ENCODE measurements at places on chromosomes 3 and 15.

- DNase-seq: no peak
These were observed 1.9 kb downstream of the UQCRC1 start for GRCh38 chr3:48607519-48607918.

DNA sequence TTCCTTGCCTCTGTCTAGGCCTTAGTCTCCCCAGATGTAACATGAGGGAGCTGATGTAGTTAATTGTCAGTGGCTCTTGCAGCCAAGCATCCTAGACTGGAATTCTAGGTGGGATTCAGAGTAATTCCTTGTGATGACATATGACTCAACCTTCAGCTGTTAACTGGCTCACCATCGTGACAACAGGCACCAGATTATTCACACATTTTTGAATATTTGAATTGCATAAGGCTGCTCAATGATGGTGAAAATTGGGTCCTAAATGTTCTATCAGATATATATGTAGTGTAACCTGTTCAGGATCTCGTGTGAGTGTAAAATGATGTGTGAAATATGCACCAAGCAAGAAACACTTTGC, 405.1 kb downstream of the LPP start:
- no peak for DNase-seq

GRCh38 chr15:33098094-33099058, 96.1 kb downstream of the FMN1 start:
- DNase-seq: no peak

GRCh38 chr3:30263238-30263924, 343.0 kb upstream of the TGFBR2 start:
- no peak for DNase-seq

DNA sequence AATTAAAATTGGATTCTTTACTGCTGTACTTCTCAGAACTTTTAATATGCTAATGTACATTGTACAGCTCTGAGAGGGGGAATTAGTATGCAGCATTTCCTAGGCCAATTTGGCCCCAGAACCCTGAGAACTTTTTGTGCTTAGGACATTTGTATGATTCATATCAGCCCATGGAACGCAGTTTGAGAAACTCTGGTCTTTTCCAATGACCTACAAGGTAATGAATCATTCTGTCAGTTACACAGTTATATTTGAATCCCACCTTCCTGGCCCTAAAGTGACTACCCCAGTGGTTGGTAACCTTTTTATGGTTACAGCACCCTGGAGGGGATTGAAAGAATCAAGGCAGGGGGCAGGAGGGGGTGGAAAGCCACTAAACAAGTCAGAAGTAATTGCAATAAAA, 25.6 kb upstream of the KBTBD12 start:
- no peak for DNase-seq

GRCh38 chr3:123042413-123042812, 14.8 kb upstream of the SEMA5B start:
- no peak for DNase-seq

DNA sequence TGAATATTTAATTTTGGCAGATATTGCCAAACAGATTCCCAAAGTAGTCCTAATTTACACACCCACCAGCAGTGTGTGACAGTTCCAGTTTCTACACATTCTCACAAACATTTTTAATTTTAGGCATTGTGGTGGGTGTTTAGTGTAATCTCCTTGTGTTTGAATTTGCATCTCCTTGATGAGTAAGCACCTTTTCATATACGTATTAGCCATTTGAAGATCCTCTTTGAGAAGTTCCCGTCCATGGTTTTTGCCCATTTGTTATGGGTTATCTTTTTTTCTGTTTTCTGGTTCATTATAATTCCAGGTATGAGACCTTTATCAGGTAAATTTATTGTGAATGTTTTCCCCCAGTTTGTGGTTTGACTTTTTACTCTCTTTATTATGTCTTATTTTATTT, 2.3 kb upstream of the TM4SF19 start:
- no peak for DNase-seq

- DNase-seq: no peak
These were observed 60.5 kb downstream of the KLF13 start for GRCh38 chr15:31387092-31387478.

- DNase-seq: no peak
These were observed 40.4 kb downstream of the LPP start for GRCh38 chr3:188194332-188194731.

DNA sequence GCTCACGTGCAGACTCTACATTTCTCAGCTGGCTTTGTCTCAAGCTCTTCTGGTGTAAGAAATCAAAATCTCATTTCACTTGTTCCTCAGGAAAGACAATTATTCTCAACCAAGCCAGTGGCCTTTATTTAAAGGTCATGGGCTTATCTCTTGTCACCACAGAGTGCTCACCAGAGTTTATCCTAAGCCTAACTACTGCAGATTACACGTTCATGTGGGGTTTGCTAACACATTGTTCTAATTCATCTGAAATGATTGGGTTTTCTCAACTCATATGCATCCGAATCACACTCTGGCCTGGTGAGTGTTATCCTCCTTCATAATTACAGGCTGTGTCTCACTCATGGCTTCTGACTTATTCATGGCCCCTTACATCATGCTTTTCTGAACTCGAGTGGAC, 83.3 kb upstream of the TSC22D2 start:
- no peak for DNase-seq

DNA sequence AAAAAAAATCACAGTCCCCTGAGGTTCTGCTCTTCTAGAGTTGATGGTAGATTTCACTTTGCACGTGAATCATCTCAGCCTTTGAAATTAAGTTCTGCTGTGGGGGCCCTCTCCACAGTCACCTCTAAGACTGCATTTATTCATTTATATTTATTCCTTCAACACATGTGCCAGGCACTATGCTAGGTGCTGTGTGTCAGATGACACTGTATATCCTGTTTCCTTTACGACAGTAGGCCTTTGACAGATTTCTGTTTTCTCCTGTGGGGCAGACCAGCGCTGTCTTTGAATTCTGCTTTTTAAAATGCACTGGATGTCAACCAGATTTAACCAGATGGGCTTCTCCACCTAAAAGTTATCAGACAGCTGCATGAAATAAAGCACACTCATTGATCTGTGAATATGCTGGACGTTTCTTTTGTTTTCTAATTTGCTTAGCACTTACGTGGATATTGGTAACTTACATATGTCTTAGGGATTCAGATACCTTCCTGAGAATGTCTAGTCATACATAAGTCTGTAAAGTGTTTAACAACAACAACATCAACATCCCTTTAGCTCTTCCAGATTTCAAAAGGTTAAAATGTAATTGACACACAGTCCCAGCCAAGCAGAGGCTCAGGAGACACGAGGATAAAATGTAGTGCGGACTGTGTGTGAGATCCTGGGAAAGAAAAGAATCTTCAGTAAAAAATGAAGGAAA, 525.5 kb upstream of the MCTP2 start:
- no peak for DNase-seq

DNA sequence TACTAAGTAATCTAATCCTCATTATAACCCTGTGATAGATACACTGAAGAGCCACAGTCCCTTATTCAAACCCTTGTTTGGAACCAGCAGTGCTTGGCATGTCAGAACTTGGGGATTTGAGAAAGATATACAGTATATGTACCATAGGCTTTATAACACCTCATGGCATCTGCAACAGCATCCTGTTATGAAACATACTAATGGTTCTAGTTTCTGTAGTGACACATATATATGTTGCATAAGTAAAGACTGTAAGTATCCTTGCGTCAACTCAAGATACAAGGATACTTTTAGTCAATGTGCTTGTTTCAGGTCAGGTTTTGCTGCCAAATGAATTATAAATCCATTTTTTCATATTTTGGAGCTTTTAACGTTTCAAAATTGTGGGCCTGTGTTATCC, 58.5 kb downstream of the CCNL1 start:
- DNase-seq: no peak

GRCh38 chr3:61876797-61877196, 315.4 kb downstream of the PTPRG start:
- DNase-seq: no peak

GRCh38 chr3:158105710-158106253, 438 bp downstream of the SHOX2 start:
- DNase-seq: peak; percentile 56
